Fibroblast of lung (primary cell): ENCODE measurements at places on chromosomes 7 and 10. TPM values are rescaled to one million over a fixed set of nuclear protein-coding genes. Genes with fewer than 3 reads are reported as not detected.

Gene LSM8
- total RNA-seq = 36.8 and 39.5 TPM in 2 replicates

Gene DIP2C
- total RNA-seq = 12.6 and 18.3 TPM in 2 replicates

Gene SPDYE5
- not detected in 2 replicates for total RNA-seq

Gene PRXL2A
- 13.9 and 19.2 TPM in 2 replicates for total RNA-seq

Gene CYP26C1
- total RNA-seq = under 0.01 TPM in 2 replicates

Gene CHRM2
- 2.3 and 7.9 TPM in 2 replicates for total RNA-seq

Gene OR6V1
- total RNA-seq = not detected in 2 replicates

Gene NUTM2A
- total RNA-seq = 0.17 and 0.51 TPM in 2 replicates

Gene THSD7A
- total RNA-seq = under 0.01 and 0.83 TPM in 2 replicates

Gene RHEB
- 62.9 and 81.4 TPM in 2 replicates for total RNA-seq

Gene AKR1C8
- not detected in 2 replicates for total RNA-seq

Gene ENTPD1
- total RNA-seq = 1.0 and 3.3 TPM in 2 replicates

Gene CDK14
- 36.0 and 41.1 TPM in 2 replicates for total RNA-seq

Gene NPTX2
- total RNA-seq = under 0.01 and 0.26 TPM in 2 replicates
